T-helper 17 cell (primary cell): ENCODE measurements at places on chromosomes 5 and 9. TPM values are rescaled to one million over a fixed set of nuclear protein-coding genes. Genes with fewer than 3 reads are reported as not detected.

DNA sequence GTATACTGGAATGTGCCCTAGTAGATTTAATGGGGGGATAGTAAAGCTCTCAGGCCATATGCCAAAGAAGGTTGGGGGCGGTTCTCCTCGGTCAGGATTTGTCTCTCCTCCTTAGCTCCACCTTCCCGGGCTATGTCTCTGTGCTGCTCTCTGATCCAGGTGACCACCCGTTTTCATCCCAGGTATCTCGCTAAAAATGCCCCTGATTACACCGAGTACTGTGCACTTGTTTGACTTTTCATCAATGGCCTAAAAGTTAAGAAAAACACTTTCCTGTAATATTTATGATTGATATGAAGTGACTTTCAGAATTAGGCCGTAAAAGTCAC, 724 bp downstream of the NDUFS6 start:
- DNase-seq: no peak

DNA sequence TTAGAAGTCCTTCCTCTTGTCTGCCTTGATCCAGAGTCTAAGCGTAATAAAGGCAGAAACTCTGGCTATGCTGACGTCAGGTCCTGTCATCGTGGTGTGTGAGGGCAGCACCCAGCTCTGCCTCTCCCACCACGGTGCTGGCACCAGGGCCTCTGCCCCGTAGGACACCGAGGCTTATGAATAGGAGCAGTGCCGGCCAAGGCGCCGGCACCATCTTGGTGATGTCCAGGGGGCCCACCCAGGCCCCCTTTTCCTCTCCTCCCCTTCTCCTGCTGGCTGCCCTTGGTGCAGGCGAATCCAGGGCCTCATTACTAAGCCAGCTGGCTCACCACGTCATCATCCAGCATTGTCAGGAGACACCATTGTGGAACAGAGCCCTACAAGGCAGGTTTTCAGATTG, 252.3 kb downstream of the FANCC start:
- DNase-seq: no peak

DNA sequence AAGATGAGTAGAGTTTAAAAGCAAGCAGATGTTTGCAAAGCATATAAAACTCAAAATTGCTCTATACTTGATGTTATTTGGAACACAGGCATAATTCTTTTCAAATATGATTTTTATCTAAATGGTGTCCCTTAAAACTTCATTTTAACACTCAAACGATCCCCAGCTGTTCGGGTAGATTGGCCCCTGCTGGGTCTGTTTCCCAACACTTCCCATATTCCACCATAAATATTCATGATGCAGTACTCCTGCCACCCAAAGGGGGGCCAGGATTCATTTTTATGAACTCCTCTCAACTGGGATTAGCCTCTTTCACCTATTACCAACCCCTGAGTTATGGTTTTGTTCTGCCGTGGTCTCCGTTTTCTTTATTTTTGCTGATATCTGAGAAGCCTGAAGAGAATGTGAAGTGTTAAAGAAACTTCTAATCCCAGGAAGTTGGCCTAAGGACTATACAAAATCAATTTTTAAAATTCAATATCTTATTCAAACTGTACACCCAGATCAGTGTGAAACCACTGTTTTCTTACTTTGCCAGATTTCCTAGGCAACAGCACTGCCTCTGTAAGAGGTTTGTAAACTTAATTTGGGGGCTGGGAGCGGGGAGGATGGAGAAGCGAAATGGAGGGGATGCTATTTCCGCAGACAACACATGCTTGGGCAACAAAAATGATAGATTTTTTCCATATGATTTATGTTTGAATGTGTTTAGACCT, 384.1 kb downstream of the DMRT2 start:
- DNase-seq: no peak

DNA sequence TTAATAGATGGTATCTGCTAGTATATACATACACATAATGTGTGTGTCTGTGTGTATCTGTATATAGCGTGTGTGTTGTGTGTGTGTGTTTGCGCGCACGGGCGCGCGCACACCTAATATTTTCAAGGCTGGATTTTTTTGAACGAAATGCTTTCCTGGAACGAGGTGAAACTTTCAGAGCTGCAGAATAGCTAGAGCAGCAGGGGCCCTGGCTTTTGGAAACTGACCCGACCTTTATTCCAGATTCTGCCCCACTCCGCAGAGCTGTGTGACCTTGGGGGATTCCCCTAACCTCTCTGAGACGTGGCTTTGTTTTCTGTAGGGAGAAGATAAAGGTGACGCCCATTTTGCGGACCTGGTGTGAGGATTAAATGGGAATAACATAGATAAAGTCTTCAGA, 757 bp downstream of the FXN start:
- DNase-seq: no peak

- no peak for DNase-seq
Measured at GRCh38 chr5:34536699-34537098, 119.4 kb upstream of the RAI14 start.

DNA sequence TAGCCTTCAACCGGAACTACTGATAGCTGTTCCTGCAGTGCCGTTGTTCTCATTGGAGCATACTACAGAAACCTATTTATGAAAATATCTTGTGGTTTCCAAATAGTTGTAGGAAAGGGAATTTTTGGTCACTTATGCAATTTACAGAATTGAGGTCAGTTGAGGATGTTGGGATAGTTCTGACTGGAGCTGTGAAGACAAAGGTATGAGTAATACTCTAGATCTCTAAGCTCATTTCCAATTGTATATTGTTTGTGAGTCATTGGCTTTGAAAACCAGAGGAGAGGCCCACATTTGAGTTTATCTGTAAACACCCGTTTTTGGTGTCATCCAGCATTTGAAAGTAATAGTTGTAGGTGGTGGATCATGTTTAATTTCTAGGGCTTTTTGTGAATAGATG, 561.3 kb upstream of the WWC1 start:
- DNase-seq: no peak

DNA sequence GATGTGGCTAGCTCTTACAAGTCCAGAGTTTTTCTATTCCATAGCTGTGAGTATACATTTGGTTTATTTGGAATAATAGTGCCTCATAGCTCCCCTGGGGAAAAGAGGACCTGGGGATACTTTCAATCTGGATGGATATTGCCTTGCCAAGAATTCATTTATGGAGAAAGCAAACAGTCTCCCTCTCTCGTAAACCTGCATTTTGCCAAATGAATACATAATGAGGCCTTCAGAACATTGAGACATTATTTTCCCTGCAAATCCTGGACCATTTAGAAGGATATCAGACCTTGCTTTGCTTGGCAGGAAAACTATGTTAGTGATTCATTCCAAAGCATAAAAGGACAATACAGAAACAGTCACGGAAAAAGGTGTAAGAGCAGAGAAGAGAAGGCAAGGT, 569.6 kb upstream of the BRINP1 start:
- no peak for DNase-seq

DNA sequence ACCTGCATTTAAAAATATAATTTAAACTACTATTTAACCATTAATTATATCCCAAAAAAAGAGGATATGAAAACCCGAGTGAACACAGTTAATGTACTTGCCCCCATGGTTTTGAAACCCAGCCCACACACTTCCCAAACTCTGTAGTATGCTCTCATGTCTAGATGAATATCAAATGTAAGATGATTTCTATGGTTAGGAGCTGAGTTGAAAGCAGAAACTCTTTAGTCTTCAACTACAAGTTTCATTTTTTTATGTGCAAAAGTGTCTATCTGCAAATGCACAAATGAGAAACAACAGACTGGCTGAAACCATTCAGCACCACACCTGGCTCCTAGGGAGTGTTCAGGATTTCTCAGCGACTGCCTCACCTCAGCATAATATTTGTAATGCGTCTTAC, 183.3 kb downstream of the SEMA5A start:
- no peak for DNase-seq

- DNase-seq: no peak
Measured at GRCh38 chr9:125153712-125154367, 10.5 kb upstream of the SCAI start.

DNA sequence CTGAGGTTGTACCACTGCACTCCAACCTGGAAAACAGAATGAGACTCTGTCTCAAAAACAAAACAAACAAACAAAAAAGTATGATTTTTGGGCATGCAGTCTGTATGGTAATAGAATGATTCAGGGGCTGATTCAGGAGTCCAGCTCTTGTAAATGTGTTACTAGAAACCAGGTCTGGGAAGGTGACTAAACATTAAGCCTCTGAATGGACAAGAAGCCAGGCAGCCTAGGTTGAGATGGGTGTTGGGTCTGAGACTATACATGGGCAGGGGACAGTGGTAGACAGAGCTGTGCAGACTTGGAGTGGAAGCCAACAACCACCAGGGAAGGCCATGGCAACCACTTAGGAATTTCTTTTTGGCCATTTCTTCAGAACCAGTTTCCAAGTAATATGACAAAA, 64.9 kb upstream of the TLE1 start:
- no peak for DNase-seq

DNA sequence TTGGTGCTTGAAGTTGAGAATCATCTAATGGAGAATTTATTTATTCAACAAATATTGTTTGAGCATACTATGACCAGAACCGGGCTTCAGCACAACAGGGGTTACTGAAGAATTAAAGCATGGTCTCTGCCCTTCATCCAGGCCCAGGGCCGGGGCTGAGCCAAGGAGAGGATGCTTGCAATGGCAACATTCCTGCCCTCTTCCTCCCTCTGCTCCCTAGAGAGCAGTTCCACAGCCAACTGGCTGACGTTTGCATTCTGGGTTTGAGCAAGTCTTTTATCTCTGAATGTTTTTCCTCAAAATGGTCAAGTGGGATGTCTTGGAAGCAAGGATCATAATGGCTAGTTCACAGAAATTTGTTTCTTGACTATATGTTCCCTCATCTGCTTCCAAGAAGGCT, 80.7 kb downstream of the GLDC start:
- DNase-seq: no peak

- DNase-seq: no peak
Measured at GRCh38 chr5:82952326-82952725, 124.9 kb downstream of the TMEM167A start.

DNA sequence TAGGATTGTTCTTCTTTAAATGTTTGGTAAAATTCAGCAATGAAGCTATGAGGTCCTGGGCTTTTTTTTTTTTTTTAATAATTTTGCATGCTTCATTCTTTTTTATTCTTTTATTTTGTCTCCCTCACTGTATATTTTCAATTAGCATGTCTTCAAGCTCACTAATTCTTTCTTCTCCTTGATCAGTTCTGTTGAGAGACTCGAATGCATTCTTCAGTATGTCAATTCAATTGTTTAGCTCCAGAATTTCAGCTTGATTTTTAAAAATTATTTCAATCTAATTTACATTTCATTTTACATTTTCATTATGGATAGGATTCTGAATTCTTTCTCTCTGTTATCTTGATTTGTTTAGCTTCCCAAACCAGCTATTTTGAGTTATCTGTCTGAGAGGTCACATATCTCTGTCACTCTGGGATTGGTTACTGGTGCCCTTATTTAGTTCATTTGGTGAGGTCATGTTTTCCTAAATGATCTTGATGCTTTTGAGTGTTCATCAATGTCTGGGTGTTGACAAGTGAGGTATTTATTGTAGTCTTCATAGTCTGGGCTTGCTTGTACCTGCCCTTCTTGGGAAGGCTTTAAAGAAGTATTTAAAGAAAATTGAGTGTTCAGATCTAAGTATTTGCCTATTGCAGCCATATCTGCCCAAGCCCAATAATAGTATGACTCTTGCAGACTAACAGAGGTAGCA, 9.1 kb downstream of the LURAP1L start:
- no peak for DNase-seq

DNA sequence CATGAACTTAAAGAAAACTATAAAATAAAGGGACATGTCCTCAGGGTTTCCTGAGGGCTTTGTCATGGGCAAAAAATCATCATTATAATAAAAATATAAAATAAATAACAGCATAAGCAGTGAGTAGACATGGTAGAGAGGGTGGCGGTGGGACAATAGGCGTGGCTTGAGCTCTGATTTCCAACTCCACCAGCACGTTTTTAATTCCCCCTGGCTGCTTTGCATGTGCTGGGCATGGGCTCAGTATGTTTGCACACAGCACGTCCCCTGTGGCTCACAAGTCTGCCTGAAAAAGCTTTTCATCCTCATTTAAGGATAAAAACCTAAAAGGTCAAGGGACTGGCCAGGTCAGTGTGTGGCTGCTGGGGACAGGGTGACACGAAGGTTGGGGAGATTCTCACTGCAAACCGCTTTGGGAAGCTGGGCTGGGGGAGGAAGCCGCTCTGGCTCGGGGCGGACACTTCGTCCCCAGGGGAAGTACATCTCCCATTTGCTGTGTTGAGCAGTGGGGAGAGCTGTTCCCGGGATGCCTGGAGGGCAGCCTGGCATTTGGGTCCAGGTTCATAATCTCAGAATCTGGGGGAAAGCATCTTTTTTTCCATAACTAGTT, 32.6 kb downstream of the NKX2-5 start:
- no peak for DNase-seq

GRCh38 chr5:131316026-131316425, 52.2 kb downstream of the CDC42SE2 start:
- DNase-seq: no peak

DNA sequence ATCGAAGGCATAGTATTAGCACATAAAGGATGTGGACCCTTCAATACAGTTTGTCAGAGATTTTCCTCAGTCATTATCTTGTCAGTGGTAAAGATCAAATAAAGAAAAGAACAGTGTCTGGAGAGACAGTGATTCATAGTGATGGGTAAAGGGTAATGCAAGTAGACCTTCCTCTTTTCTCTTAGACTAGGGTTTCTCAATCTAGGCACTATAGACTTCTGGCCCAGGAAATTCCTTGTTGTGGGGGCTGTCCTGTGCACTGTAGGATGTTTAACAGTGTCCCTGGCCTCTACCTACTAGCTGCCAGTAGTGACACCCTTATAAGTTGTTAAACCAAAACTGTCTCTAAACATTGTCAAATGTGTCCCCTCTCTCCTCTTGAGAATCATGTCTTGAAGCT, 6.9 kb downstream of the CAMK4 start:
- no peak for DNase-seq

GRCh38 chr5:38795986-38796741, 49.6 kb upstream of the OSMR start:
- DNase-seq: no peak

DNA sequence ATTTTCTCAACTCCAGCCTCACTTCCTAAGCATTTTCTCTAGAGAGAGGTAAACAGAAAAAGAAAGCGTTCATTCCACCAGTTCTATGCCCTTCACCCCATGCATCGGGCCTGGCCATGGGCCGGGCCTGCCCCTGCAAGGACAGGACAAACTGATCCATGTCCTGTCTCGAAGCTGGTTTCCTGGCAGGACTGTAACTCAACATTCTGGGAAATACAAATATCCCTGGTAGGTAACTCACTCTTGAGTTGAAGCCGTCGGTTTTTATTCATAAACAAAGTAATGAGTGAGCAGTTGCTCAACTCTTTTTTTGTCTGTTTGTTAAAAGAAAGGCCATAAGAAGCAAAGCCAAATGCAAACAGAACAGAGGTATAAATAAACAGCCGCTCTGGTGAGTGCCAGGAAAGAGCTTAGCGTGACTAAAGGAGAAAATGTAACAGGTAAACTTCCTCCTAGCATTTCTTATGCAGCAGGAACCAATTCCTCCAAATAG, 64.4 kb upstream of the DNAH5 start:
- DNase-seq: no peak

- DNase-seq: no peak
Measured at GRCh38 chr9:70112981-70113380, 69.3 kb downstream of the MAMDC2 start.

GABRA1 gene
- 0.10 TPM for total RNA-seq

TXNDC8 gene
- not detected for total RNA-seq

CHSY3 gene
- total RNA-seq: not detected

ZER1 gene
- total RNA-seq: 29.4 TPM

IGFBPL1 gene
- total RNA-seq: not detected

GNE gene
- total RNA-seq: 15.4 TPM

SHOC1 gene
- total RNA-seq: not detected
